ENCODE measurements at places on chromosomes 6 and 20.

GRCh38 chr6:34232901-34233300 is 3.8 kb upstream of the HMGA1 start:
- H3K27ac ChIP-seq, result no peak overlapping the region
- peaks cover 18% of the 10 kb centered on the region for H3K4me1 ChIP-seq
- no peak overlapping the region for H3K4me3 ChIP-seq

DNA sequence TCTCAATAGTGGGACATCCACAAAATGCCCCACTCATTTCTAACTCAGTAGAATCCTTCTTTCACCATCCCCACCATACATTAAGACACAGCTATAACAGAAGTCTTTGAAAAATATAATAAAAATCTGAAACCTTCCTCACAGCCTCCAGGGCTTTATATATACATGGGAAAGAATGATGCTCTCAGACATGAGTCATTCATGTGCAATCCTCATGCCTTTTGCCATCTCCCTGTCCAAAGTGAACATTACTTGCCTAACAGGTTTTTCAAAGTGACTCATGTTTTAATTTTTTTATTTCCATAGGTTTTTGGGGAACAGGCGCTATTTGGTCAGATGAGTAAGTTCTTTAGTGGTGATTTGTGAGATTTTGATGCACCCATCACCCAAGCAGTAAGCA is 162.7 kb downstream of the RALGAPA2 start:
- no peaks in the 10 kb centered on the region for H3K27me3 ChIP-seq
- H3K36me3 ChIP-seq, result peaks cover 26% of the 10 kb centered on the region
- H3K27ac ChIP-seq, result no peak overlapping the region
- no peak for DNase-seq
- peaks cover 34% of the 10 kb centered on the region for H3K4me1 ChIP-seq
- no peak overlapping the region for H3K4me3 ChIP-seq

DNA sequence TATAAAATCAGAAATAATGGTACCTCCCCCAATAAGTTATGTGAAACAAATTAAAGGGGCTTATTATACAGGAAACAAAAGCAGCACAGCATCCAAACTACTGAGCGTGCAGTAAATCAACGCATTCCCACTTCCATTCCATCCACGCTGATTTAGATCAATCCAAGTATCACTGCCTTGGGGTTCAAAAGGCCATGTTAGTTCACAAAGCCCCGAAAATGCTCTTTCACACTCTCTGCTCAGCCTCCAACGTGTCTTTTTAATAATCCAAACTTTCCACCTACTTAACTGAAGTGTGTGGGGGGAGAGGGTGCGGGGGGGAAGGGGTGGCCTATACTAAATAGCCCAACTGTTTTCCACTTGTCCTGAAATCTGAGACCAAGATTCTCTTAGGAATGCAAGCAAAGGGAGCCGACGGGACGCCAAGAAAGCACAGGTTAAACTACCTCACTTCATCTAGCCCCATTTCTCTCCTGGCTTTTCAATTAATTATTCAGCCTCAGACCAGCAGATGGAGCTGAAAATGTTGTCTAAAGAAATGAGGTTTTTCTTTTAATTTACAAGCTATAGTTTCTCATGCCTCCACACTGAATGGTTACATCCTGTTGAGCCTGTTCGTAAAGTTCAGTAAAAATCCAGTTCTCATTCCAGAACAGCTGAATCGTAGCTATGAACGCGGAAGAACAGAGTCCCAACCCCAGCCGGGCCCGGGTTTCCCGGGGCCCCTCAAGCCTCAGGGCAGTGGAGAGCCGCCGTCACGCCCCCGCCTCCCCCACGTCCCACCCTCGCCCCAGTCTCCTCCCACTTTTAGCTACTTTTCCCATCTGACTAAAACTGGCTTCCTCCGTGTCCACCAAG is 1.0 kb upstream of the NXT1 start:
- peaks cover 19% of the 10 kb centered on the region for H3K36me3 ChIP-seq
- H3K27me3 ChIP-seq, result no peaks in the 10 kb centered on the region
- H3K27ac ChIP-seq, result peak overlapping the region; percentile 100

GRCh38 chr20:8154638-8155037 is 22.6 kb downstream of the PLCB1 start:
- H3K27ac ChIP-seq, result no peak overlapping the region
- no peak overlapping the region for H3K4me3 ChIP-seq
- H3K27me3 ChIP-seq, result peaks cover 8% of the 10 kb centered on the region

- H3K27me3 ChIP-seq, result peaks cover 17% of the 10 kb centered on the region
- DNase-seq, result no peak
- H3K27ac ChIP-seq, result no peak overlapping the region
Measured at GRCh38 chr20:54023406-54023805, 47.0 kb downstream of the BCAS1 start.

DNA sequence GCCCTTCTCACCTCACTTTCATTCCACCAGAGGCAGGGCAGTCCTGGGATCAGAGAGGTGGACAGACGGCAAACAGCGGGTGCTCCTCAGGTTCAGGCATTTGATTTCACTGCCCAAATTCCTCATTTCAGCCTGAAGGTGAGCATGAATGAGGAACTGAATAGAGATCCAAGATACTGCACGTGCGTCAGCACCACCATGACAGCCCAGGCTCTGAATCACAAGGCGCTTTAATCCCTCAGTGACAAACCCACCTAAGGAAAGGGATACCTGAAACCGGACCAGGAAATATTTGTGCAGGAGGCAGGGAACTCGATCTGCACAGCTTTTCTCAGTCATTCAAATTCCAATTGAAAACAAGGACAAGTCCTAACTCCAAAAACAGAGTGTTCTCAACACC is 174.8 kb upstream of the HEY2 start:
- H3K27ac ChIP-seq, result no peak overlapping the region
- H3K36me3 ChIP-seq, result no peaks in the 10 kb centered on the region
- H3K4me3 ChIP-seq, result no peak overlapping the region

DNA sequence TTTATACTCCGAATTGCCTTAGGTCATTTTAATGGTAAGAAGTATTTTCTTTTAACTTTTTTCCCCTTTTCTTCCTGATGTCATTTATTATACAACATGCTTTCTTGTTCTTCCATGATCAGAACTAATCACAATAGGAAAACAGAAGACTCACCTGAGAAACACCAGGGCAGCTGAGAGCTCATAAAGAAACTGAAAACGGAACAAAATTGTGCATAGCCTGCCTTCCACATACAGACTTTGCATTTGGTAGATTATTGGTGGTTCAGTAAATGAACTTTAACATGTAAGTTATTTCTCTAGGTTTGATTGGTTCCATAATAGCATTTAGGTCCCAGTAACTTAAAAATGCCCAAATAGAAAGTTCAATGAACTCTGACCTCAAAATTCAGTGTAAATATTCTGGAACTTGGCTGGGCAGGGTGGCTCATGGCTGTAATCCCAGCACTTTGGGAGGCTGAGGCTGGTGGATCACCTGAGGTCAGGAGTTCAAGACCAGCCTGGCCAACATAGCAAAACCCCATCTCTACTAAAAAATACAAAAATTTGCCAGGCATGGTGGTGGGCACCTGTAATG is 161.1 kb upstream of the DTNBP1 start:
- H3K27ac ChIP-seq, result no peak overlapping the region
- no peaks in the 10 kb centered on the region for H3K36me3 ChIP-seq
- H3K4me3 ChIP-seq, result no peak overlapping the region

DNA sequence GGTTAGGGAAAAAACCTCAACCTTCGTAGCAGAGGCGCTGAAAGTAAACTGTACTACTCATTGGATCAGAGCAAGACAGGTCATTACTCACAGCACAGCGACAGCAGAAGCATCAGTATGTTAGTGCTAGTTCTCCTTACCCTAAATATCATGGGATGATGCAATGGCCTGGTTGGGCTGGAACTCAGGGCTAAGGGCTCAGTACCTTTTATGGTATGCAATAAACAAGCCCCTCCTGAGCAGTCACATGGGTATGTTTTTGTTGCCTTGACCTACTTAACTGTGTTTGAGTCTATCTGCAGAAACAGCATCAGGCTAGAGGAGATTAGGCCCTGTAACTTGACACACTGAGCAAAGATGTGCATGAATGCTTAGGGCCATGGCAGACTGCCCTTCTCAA is 369.4 kb upstream of the IMPG1 start:
- no peak overlapping the region for H3K4me3 ChIP-seq
- no peak overlapping the region for H3K27ac ChIP-seq
- H3K4me1 ChIP-seq, result no peaks in the 10 kb centered on the region

DNA sequence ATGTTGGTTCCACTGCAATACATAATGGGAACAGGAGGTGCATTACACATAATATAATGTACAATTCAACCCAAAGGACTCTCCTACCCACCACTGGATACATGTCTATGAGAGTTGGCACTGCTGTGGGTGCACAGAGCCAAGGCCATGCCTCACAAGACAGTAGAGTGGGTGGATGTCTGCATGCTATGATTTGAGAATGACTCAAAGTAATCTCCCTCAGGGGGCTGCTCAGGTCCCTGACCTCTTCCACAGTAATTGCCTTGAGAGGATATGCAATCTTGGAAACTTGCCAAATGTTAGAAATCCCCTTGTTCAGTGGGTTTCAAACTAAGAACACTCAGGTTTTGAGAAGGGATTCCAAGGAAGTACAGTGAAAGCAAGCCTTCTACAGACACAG is 79.0 kb downstream of the ANKEF1 start:
- H3K36me3 ChIP-seq, result no peaks in the 10 kb centered on the region
- DNase-seq, result no peak
- H3K27ac ChIP-seq, result no peak overlapping the region

- no peak overlapping the region for H3K4me3 ChIP-seq
- DNase-seq, result no peak
- peaks cover 23% of the 10 kb centered on the region for H3K4me1 ChIP-seq
- no peaks in the 10 kb centered on the region for H3K27me3 ChIP-seq
- no peak overlapping the region for H3K27ac ChIP-seq
Measured at GRCh38 chr20:44618318-44618731, 33.2 kb downstream of the ADA start.

DNA sequence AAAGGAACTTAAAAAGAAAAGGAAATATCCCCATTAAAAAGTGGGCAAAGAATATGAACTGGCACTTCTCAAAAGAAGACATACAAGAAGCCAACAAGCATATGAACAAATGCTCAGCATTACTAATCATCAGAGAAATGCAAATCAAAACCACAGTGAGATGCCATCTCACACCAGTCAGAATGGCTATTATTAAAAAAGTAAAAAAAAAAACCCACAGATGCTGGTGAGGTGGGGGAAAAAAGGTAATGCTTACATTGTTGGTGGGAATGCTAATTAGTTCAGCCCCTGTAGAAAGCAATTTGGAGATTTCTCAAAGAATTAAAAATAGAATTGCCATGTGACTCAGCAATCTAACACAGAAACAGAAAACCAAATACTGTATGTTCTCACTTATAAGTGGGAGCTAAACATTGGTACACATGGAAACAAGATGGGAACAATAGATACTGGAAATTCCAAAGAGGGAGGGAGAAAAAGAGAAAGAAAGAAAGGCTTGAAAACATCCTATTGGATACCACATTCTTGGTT is 437.1 kb downstream of the GRIK2 start:
- H3K4me1 ChIP-seq, result no peaks in the 10 kb centered on the region
- H3K4me3 ChIP-seq, result no peak overlapping the region
- H3K27me3 ChIP-seq, result no peaks in the 10 kb centered on the region
- no peak overlapping the region for H3K27ac ChIP-seq
- no peaks in the 10 kb centered on the region for H3K36me3 ChIP-seq
- no peak for DNase-seq

- no peak overlapping the region for H3K27ac ChIP-seq
- DNase-seq, result no peak
Measured at GRCh38 chr20:15919118-15919517, 654.1 kb downstream of the KIF16B start.

DNA sequence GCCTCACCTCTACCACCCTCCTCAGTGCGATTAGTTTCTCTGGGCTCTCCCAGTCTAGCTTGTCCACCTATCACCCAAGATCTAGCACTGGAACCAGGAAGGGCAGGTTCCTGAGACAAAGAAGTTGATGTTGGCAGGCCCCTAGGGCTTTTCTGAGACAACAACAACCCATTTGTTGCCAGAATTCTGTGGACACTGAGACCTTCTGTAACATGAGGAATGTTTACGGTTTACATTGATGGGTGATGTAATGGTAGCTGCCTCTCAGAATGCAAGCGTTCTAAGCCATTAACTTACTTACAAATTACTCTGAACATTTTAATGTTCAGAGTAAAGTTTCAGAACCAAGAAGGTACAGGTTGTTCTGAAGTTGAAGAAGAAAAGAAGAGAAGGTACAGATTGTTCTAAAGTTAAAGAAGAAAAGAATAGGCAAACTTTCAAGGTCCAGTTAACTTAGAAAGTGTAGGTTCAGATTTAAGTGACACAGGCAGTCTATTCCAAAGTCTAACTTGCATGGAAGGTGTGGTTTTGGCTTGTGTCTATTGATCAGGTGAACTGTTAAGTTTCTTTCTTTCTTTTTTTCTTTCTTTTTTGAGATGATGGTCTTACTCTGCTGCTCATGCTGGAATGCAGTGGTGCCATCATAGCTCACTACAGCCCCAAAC is 3.7 kb upstream of the MED23 start:
- H3K36me3 ChIP-seq, result peaks cover 14% of the 10 kb centered on the region
- H3K4me1 ChIP-seq, result peaks cover 20% of the 10 kb centered on the region
- peak overlapping the region; percentile 13 for H3K27ac ChIP-seq
- H3K27me3 ChIP-seq, result no peaks in the 10 kb centered on the region

GRCh38 chr6:167648501-167649278 is 178.0 kb upstream of the AFDN start:
- H3K36me3 ChIP-seq, result no peaks in the 10 kb centered on the region
- DNase-seq, result no peak
- no peak overlapping the region for H3K27ac ChIP-seq
- no peaks in the 10 kb centered on the region for H3K4me1 ChIP-seq

- no peak overlapping the region for H3K27ac ChIP-seq
- H3K36me3 ChIP-seq, result no peaks in the 10 kb centered on the region
- peaks cover 14% of the 10 kb centered on the region for H3K4me1 ChIP-seq
- no peak overlapping the region for H3K4me3 ChIP-seq
- no peaks in the 10 kb centered on the region for H3K27me3 ChIP-seq
Measured at GRCh38 chr6:154909821-154910220, 85.3 kb upstream of the TIAM2 start.

GRCh38 chr20:36574366-36575135 is 1.2 kb downstream of the TGIF2 start:
- H3K27me3 ChIP-seq, result no peaks in the 10 kb centered on the region
- peaks cover 36% of the 10 kb centered on the region for H3K36me3 ChIP-seq
- DNase-seq, result peak; percentile 47

- peaks cover 15% of the 10 kb centered on the region for H3K27me3 ChIP-seq
- H3K36me3 ChIP-seq, result no peaks in the 10 kb centered on the region
- no peak overlapping the region for H3K4me3 ChIP-seq
- no peak for DNase-seq
- peaks cover 5% of the 10 kb centered on the region for H3K4me1 ChIP-seq
- H3K27ac ChIP-seq, result no peak overlapping the region
Measured at GRCh38 chr6:3417473-3417872, 39.4 kb downstream of the SLC22A23 start.
